ENCODE measurements at places on chromosomes 7 and 10. TPM values are rescaled to one million over a fixed set of nuclear protein-coding genes. Genes with fewer than 3 reads are reported as not detected.

Gene TSPAN33
- 14.3 TPM for total RNA-seq

Gene PRF1
- not detected for total RNA-seq

Gene WNT8B
- not detected for total RNA-seq

Gene RAPGEF5
- total RNA-seq, result 8.3 TPM

Gene VKORC1L1
- total RNA-seq, result 13.8 TPM

Gene CLRN3
- not detected for total RNA-seq

Gene NKX2-3
- total RNA-seq, result not detected

Gene SFR1
- 15.2 TPM for total RNA-seq

Gene NRF1
- 6.6 TPM for total RNA-seq

Gene HOXA11
- 10.7 TPM for total RNA-seq

Gene TFR2
- 1.1 TPM for total RNA-seq

Gene FAM25A
- total RNA-seq, result not detected

Gene CCDC136
- 4.5 TPM for total RNA-seq

Gene CADPS2
- total RNA-seq, result 5.6 TPM

Gene LMOD2
- total RNA-seq, result not detected

Gene TEX47
- total RNA-seq, result not detected

Gene TRPV5
- total RNA-seq, result not detected

- DNase-seq, result no peak
Observed at GRCh38 chr7:134842886-134843430, 63.5 kb downstream of the CALD1 start.

DNA sequence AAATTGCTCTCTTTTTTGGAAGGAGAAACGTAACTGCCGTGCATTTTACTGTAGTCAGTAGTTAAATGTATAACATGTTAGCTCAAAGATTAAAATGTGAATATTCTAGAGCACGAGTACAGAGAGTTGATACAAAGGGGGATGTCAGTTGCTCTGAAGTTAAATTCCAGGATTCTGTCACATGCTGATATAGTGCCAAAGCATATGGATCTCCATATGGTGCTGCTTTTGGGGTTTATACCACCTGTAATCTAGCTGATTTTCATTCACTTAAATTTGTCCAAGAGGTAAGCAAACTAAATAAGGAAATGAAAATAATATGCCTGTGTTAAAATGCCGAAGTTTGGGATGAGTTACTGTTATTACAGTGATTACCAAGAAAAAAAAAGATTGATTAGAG lies 298.6 kb downstream of the EXOC4 start:
- DNase-seq, result no peak

DNA sequence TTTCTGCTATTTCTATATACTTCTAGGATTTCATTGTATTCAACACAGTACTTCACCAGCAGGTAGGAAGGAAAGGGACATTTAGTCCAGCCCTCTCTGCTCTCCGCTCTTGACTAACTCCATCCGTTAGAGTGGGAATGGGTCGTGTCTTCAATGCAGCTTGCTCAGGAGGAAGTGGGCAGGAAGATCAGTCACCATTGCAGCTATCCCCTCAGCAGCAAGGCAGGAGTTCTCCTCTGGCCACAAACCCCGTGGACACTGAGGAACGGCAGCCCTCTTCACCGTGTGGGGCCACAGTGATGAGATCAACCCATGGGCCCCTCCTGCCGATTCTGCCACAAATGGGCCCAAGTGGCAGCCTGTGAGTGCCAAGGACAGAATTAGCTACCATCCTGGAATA lies 30.2 kb upstream of the IKZF1 start:
- DNase-seq, result no peak

GRCh38 chr10:92544296-92544695 lies 29.6 kb downstream of the IDE start:
- no peak for DNase-seq

- DNase-seq, result peak; percentile 12
Observed at GRCh38 chr10:58064714-58065528, 202.8 kb downstream of the IPMK start.

DNA sequence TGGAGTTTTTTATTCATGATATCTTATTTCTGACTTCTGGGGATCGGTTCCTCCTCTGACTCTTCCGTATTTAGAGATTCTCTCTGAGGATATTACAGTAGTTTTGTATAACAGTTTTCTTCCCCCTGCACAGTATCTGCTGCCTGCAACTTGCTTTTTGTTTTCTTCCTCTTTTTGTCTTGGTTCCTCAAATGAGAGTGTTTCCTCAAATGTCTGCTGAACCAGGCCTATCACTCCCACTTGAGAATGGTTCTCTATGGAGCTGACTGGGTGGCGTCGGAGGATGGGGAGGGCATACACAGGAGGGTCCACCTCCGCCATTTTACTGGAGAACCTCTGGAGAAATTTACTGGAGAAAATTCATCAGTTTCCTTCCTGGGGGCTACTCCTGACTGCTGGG lies 27.7 kb downstream of the ARHGAP22 start:
- DNase-seq, result no peak

DNA sequence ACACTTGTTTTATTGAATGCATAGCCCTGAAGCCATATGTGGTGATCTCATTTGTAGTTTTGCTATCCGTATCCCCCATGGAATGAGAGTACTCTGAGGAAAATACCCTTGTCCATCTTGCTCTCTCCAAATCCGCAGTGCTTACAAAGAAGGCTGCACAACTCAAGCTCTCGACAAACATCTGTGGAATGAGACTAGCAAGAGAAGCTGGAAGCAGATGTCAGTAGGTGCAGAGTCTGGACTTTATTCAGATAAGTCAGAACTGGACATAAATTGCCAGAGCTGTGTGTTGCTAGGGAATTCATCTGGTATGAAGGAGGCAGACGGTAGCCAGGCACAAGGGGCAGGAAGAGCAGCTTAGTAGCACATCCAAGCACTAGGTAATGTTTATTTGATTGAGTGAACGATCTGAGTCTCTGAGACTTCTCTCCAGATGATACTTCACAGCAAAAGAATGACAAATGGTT lies 1046.2 kb downstream of the XPNPEP1 start:
- DNase-seq, result no peak

DNA sequence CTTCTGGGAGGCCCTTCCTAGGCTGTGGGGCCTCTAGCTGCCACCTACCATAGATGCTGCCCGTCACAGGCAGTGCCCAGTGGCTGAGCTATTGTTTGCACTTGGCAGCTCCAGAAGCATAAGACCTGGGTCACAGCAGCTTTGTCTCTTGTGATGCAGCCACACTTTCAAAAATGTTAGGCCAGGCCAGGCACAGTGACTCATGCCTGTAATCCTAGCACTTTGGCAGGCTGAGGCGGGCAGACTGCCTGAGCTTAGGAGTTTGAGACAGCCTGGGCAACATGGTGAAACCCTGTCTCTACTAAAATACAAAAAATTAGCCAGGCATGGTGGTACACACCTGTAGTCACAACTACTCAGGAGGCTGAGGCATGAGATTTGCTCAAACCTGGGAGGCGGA lies 9.5 kb upstream of the KAZALD1 start:
- DNase-seq, result no peak

DNA sequence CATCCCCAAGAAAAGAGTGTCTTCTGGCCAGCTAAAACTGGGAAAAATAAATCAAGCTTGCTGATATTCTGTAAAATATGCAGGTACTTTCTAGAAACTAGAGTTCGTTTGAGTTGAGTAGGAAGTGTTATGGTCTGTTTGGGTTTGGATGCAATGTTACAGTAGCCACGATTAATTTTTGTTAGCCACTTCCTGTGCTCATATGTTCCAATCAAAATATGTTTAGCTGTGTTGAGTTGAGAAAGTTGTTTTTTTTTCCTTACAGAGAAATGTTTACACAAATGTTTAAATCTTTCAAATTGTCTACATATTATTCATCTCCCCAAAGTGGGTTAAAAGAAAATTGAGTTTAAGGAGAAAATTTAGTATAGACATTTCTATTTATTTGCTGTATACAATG lies 11.3 kb upstream of the LAMB1 start:
- DNase-seq, result no peak

DNA sequence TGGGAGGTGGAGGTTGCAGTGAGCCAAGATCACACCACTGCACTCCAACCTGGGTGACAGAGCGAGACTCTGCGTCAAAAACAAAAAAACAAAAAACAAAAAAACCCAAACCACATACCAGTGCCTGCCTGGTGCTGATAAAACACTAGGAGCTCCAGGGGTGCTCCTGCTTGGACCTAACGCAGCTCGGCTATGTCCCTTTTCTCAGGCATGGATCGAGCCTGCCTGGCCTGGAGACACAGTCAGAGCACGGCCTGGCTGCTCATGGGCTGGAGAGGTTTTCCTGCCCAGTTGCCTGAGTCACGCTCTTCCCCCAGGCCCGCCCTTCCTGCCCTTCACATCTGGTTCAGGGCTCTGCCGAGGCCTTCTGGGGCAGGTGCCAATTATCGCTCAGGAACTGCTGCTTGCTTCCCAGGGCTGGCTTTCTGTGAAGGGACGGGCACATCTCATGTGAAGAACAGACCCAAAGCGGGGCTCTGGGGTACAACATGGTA lies 12.6 kb upstream of the NPFFR1 start:
- DNase-seq, result no peak

GRCh38 chr10:82505009-82505408 lies 630.0 kb downstream of the NRG3 start:
- no peak for DNase-seq

DNA sequence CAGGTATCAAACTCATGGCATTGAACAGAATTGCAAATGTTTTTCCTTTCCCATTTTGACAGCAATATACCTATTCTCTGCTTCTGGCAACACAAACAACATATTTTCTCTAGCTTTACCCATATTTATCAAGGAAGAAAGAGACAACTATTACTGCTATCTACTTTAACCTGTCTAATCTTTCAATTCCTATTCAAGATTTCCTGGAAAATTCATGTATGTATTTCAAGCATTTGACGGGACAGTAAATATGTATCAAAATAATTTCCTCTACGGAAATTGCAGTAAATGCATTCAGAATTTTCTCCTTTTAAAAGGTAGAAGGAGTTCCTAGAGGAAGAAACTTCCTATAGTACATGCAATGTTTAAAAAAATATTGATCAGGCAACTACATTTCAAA lies 179.3 kb upstream of the LRRN3 start:
- DNase-seq, result no peak

GRCh38 chr7:74269757-74270277 lies 15.6 kb upstream of the RFC2 start:
- no peak for DNase-seq

DNA sequence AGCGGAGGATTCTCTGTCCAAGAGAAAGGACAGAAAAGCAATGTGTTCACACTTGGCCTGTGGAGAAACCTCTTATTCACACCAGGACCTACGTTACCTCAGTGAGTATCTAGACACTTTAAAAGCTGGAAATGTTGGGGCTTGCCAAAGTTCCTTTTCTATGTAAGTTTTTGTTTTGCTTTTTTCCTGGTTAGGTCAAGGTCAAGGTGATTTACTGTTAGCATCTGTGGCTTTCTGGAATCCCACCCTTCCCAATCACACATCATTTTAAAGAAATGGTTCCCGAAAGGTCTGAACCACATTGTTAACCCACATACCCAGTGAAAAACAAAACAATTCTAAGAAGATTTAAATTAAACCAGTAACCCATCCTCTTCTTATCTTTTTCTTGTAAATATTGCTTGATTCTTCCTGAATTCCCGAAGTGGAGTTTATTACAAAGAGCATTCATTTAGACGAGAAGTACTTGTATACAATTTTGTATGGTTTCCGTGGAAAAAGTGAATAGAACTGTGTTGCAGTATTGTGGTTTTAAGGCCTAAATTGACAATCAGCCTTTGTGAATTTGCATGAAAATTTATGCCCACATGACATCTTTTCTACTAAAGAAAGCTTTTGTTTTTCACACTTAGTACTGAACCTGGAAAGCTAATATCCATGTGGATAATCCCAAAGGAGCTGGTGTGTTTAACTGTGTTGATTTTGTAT lies 827.0 kb upstream of the IGFBP3 start:
- no peak for DNase-seq

- DNase-seq, result no peak
Observed at GRCh38 chr7:100723732-100724275, 3.5 kb downstream of the EPO start.

- no peak for DNase-seq
Observed at GRCh38 chr7:96248405-96248804, 73.5 kb downstream of the SLC25A13 start.

- DNase-seq, result peak; percentile 3
Observed at GRCh38 chr7:71735961-71736556, 604.1 kb downstream of the GALNT17 start.

- peak; percentile 12 for DNase-seq
Observed at GRCh38 chr10:60114765-60115586, 208.6 kb upstream of the CCDC6 start.

GRCh38 chr10:23402856-23403255 lies 36.0 kb upstream of the OTUD1 start:
- no peak for DNase-seq

DNA sequence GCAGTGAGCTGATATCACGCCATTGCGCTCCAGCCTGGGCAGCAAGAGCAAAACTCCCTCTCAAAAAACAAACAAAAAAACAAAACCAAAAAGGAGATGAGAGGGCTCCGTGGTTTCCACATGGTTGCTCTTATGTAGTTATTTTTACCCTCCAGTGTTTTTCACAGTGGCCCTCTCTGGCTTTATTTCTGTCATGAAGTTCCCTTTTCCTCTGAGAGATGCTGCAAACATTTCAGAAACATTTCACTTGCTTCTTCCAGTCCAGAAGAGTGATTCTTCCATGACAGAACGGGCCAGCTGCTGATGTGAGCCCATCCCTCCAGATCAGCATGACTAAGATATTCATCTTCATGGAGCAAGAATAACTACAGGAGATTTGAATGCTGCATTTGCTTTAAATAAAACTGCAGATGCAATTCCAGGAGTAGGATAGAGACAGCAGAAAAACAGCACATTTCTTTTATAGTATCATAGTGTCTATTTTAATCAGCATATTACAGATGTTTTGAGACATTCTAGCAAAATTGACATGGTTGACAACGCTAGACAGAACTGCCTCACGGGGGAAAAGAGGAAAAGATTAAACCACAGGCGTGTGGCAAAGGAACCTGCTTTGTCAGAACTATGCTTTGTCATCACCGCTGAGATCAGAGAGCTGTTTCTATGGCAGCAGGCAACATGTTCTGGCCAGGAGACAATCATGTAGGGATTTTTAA lies 40.3 kb downstream of the NRCAM start:
- DNase-seq, result peak; percentile 65

DNA sequence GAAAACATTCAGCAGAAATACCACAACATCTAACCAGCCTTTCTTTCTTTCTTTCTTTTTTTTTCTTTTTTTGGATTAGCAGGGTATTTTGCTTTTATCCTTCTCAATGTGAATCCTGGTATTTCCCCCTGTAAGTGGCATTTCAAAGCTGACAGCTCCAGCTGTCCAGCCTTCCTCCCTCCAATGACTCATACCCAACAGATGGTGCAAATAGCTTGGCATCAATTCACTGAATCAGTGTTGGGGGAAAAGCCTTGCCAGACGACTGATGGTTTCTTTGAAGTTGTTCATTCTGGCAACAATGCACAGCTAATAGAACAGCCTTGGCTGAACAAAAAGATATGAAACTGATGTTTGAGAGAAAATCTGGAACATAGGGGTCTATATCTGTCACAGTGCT lies 316.8 kb upstream of the STEAP1 start:
- DNase-seq, result peak; percentile 23

DNA sequence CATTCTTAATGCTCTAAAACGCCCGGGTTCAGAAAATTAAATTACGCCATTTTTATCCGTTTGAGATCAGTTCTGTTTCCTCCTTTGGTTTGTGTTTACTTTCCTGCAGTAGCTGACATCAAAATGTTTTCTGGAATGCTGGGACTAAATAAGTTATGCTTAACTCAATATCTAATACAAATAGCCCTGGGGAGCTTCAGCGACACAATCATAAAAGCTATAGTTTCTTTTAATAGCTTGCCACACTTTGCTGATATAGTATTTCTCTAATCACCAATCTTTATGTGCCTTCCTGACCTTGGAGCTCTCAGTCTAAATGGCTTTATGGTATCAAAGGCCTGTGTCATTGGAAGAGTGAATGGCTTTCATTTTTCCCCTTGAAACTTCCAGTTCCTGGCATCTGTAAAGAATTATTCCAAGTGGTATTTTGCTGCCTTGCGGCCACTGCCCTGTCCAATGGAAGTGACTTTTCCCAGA lies 202.7 kb downstream of the HDAC9 start:
- DNase-seq, result no peak
